Tracheal epithelial cell (primary cell): ENCODE measurements at places on chromosomes 4 and X. TPM values are rescaled to one million over a fixed set of nuclear protein-coding genes. Genes with fewer than 3 reads are reported as not detected.

The PLK4 gene
- 2.4 and 6.6 TPM in 2 replicates for total RNA-seq

The FGFBP2 gene
- not detected in 2 replicates for total RNA-seq

The NMU gene
- 4.6 and 7.9 TPM in 2 replicates for total RNA-seq

The SLC9A7 gene
- 10.9 and 24.6 TPM in 2 replicates for total RNA-seq

The IL1RAPL1 gene
- total RNA-seq = not detected in 2 replicates

The VSIG4 gene
- not detected in 2 replicates for total RNA-seq

The DGKK gene
- total RNA-seq = not detected in 2 replicates

The RTL9 gene
- total RNA-seq = not detected in 2 replicates

The PHKA2 gene
- total RNA-seq = 11.3 and 12.6 TPM in 2 replicates

The PNCK gene
- total RNA-seq = 3.9 and 4.7 TPM in 2 replicates

The VCX3A gene
- not detected in 2 replicates for total RNA-seq

The SLC6A14 gene
- 6.7 and 16.0 TPM in 2 replicates for total RNA-seq

The DCAF4L1 gene
- total RNA-seq = 0.21 and 0.48 TPM in 2 replicates

The SMIM31 gene
- not detected in 2 replicates for total RNA-seq

The AWAT1 gene
- not detected in 2 replicates for total RNA-seq

The MBTPS2 gene
- total RNA-seq = 4.6 and 8.3 TPM in 2 replicates

The FRAS1 gene
- total RNA-seq = 5.8 and 6.2 TPM in 2 replicates
